NCI-H526 treated with DMSO at 0.1 percent for 48 hours (cell line): ENCODE measurements at places on chromosomes 4 and X.
A peak's percentile ranks its signal among the peaks of the same experiment; 100 is the strongest.

DNA sequence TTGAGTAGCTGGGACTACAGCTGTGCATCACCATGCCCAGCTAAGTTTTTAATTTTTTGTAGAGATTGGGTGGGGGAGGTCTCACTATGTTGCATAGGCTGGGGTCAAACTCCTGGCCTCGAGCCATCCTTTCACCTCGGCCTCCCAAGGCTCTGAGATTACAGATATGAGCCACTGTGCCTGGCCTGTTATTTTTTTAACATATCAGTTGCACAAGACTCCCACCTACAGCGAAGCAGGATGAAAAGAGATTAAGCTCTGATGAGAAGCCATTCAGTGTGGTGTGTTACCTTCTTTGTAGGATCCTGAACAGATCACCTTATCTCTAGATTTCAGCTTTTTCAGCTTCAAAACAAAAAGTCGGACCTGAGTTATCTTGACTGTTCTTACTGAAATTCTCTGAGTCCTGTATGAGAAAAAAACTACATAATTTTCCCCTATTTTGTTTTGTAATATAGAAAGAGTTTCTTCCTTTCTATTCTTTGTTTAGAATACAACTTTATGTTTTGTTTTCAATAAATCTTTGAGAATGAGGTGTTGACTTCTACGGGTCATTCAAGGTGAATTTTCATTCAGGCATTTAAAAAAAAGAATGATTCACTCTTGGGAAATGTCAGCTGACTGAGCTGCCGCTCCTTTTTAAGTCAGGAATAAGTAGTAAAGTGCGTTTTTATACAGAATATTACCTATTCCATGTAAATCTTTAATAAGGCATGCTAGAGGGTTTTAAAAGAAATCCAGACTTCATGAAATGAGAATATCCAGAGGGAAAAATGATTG lies 134.6 kb downstream of the ARSF start:
- no peak for DNase-seq

DNA sequence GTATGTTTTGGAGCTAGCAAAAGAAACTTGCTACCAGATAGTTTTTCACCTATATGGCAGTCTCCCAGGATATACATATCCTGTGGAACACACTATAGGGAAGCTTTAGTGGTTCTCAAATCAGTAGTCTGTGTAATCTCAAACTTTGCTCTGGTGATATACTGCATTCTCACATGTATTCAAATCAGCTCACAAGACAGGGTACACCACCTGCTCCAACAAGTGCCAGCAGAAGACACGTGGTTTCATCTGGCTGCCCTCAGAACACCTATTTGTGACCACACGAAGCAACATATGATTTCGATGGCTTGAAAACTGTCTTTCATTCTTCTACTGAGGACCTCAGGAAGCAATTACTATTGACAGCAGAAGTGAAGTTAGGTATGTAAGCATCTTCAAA lies 37.7 kb downstream of the BCLAF3 start:
- DNase-seq, result peak; percentile 19

- no peak for DNase-seq
These were observed 510.4 kb downstream of the MID1IP1 start for GRCh38 chrX:39311646-39312045.

DNA sequence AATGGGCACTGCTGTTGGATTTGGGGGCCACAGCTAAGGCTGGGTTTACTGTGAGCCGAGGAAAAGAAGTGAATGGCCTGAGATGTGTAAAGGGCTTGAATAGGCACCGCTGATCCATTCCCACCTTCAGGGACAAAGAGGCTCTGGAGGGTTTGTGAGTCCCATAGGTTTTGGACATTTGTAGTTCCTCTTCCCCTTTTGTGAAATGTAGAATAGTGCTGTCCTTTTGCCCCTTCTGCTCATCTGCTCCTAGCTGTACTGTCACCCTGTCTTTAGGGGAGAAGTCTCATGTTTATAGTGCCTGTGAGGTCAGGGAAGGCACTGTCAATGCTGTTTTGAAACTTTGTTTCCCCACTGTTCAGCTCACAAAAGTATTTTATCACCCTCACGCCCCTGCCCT lies 26.4 kb upstream of the CLCN4 start:
- no peak for DNase-seq

DNA sequence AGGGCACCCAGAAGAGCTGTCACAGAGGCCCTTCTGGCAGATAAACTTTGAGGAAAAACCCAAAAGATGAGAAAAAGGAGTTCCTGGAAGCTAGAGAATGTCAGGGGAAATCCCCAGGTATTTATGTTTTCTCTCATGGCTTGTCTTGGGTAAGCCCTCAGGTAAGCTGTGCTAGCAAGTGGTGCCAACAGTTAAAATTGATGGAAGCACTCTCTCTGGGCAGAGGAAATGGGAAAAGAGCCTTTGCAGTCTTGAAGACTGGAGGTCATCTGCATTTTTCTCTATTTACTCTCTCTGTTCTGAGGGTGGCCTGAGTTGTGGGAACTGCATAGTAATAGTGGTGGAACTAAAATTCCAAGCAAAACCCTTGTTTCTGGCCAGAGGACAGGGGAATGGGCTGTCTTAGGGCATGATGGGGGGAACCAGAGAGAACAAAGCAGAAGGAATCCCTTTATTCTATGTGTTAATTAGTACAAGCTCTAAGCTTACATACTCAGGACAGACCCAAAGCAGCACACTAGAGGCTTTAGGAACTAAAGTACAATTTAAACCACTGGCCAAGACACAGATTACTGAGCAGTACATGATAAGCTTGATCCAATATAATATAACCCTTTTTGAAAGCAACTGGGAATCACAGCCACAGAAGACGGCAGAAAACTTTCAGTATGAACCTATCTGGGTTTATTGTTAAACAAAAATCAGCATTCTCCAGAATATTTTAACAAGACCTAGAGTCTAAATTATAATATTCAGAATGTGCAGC lies 53.3 kb upstream of the SLC10A4 start:
- no peak for DNase-seq

- no peak for DNase-seq
These were observed 54.6 kb upstream of the GPR78 start for GRCh38 chr4:8525383-8526120.

DNA sequence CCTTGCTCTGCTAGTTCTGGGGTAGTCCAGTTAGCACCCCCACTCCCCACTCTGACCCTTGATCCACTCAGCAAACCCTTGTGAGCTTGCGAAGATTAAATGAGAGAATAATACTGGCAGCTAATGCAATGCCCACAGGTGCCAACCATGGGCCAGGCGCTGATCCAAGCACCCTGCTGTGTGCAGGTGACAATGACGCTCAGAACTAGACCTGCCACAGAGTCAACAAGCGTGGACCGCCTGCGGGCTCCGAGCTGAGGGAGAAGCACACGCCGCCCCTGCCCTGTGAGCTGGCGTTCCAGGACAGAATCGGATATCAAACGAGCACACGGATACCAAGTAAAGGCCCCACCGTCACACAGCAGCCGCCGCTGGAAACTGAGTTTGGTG lies 129.2 kb downstream of the FAM53A start:
- DNase-seq, result no peak

- DNase-seq, result no peak
These were observed 269.6 kb downstream of the DKK2 start for GRCh38 chr4:106766519-106766918.

GRCh38 chrX:69076088-69076487 lies 89.2 kb downstream of the PJA1 start:
- DNase-seq, result no peak

- no peak for DNase-seq
These were observed 534.9 kb upstream of the FMR1 start for GRCh38 chrX:147376601-147377422.

- DNase-seq, result no peak
These were observed 21.3 kb downstream of the SHROOM2 start for GRCh38 chrX:9807355-9808182.

GRCh38 chrX:114611018-114611619 lies 27.2 kb downstream of the HTR2C start:
- DNase-seq, result peak; percentile 7

GRCh38 chrX:133215017-133215416 lies 3.1 kb downstream of the TFDP3 start:
- DNase-seq, result peak; percentile 6

- DNase-seq, result no peak
These were observed 23.7 kb downstream of the EMCN start for GRCh38 chr4:100494166-100494565.

DNA sequence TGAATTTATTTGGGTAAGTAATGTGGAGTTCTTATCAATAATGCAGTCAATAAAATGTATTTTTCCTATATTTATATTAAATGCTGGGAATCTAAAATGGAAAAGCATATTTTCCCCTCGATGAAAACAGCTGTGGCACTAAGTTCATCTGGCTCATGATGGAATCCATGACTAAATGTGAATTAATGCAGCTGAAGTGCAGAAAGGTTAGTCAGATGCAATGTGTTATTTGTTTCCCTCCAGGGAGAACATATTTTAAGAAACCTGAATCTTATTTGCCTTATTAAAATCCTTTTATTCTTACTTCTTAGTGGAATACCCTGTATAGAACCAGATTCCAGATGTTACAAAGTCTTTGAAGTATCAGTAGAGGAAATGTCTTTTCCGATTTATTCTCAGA lies 247.9 kb downstream of the ARHGAP24 start:
- DNase-seq, result no peak

DNA sequence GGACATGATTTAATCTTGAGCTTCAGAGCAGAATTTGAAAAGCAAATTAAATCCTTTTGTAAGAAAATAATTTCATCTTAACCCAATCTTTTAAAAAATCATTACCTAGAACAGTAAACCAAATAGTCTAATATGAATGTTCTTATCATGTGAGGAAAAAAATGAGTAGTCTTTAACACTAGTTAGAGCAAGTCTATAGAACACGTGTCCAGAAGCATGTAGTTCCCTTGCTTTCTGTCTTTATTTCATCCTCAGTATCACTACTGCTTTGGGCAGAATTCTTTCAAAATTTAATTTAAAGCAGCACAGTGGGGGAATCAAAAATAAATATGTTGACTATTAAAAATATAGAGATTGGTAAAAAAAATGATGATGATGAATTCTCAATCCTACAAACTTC lies 2.1 kb downstream of the RBM47 start:
- no peak for DNase-seq

- DNase-seq, result no peak
These were observed 29.0 kb downstream of the VCX3A start for GRCh38 chrX:6505960-6506359.

GRCh38 chrX:12794654-12795053 lies 3.4 kb downstream of the PRPS2 start:
- DNase-seq, result no peak

DNA sequence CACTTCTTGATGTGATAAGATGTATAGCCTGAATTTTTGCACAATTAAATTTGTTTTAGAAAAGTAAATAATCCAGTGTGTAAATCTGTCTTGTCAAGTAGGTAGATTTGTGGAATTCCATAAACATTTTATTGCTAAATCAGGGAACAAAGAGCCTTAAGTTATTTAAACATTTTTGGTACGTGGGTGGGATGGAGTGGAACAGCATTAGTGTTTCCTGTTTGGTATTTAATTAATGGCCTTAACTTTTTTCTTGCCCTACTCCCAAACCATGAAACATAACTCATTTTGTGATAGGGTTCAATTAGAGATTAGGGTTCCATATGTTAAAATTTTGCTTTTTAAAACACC lies 5.1 kb downstream of the NUDT9 start:
- DNase-seq, result no peak

GRCh38 chr4:16226816-16227461 lies 668 bp upstream of the TAPT1 start:
- DNase-seq, result peak; percentile 31

DNA sequence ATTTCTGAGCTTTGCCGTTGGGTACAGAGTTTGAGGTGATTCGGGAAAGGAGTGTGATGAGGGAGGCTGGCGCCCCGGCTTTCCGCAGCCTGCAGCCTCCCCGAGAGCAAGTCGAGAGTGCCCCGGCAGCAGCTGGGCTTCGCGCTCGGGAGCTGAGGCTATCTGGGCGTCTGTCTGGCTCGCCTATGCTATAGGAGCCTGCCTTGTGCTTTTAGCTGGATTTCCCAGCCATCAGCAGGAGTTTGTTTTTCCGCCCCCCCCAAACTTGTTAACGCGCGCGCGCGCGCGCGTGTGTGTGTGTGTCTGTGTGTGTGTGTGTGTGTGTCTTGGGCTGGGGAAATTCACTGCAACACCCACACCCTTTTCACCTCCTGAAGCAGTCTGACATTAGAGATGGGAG lies 765 bp upstream of the DGKK start:
- DNase-seq, result no peak
